ENCODE measurements at places on chromosomes 7 and 10.

DNA sequence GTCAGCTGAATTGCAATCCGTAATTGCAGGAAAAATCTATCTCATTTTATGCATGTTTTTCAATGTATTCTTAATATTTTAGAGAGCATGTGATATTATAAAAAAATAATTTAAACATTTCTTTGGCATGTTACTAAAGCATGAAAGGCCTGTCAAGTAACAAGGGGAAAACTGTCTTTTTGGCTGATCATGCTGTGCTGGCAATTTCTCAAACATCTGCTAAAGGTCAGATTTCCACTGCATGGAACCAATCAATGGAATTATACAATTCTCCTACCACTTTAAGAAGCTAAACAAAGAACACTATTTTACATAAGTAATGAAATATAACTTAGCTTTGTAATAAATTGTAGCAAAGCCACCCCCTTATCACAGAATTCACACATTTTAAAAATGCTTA, 49.4 kb downstream of the JMJD1C start:
- no peak for DNase-seq

DNA sequence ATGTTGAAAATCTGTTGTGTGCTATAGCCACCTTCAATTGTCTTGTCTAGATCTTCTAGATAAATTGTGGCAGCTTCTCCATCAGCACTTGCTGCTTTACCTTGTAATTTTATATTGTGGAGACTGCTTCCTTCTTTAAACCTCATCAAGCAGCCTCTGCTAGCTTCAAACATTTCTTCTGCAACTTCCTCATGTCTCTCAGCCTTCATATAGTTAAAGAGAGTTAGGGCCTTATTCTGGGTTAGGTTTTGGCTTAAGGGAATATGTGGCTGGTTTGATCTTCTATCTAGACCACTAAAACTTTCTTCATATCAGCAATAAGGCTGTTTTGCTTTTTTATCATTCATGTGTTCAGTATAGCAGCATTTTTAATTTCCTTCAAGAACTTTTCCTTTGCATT, 128.2 kb downstream of the ADAM22 start:
- no peak for DNase-seq

GRCh38 chr7:2309889-2310331, 4.3 kb downstream of the SNX8 start:
- DNase-seq = no peak

DNA sequence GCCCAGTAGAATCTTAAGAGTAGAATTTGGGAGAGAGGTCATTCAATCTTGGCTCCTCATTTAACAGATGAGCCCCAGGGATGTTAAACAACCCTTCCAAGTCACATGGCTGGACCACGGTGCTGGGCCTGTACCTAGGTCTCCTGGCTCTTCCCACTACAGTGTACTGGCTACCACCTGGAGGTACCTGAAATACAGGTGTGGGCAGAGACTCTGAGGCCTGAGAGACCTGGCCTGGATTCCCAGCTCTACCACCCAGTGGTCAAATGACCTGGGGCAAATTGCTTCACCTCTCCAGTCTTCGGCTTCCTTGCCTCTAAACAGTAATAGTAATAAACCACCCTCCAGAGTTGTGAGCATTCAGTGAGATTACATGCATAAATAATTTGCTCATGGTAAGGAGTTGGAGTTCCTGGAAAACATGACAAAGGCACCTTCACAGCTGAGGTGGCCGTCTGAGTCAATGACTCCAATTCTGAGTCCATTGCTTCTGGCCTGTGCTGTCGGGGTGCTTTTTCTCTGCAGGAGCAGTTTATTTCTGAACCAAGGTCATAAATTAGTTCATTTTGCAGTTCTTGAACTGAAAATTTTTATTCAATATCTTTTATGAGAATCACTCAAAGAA, 2.7 kb downstream of the GOT1 start:
- no peak for DNase-seq

DNA sequence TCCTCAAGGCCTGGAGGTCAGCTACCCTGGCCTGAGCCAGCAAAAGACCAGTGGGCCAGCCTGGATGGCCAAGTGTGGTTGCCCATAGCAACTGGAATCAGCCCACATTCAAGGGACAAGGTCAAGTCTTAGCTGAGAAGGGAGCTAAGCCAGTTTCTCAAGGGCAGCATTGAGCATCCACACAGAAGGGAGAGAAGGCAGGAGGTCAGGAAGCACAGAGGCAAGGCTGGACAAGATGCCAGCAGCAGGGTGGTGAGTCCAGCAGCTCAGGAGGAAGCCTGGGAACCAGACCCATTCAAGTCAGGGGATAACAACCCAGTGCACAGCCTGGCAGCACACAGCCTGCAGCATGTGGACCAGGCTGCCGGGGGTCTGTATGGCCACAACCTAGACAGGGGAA, 54.0 kb upstream of the ZMIZ1 start:
- DNase-seq = no peak

- DNase-seq = no peak
Measured at GRCh38 chr10:131270461-131271190, 40.9 kb downstream of the TCERG1L start.

DNA sequence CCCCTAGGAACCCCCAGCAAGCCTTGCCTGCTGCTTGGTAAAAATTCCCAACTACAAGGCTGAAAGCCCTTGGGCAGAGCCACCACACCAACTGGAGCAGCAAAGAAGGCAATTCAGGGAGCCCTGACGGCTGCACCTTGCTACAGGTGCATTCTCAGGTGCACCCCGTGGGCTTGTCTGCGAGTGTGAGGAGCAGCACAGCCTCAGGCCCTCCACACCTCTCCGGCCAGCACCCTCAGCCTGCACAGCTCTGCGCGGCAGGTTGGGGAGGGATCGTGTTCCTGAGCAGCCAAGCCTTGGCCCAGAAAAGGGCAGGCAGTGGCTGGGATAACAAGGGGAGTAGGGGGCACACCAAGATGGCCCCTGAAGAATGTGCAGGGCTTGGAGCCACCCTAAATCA, 104.1 kb downstream of the FAM53B start:
- no peak for DNase-seq

DNA sequence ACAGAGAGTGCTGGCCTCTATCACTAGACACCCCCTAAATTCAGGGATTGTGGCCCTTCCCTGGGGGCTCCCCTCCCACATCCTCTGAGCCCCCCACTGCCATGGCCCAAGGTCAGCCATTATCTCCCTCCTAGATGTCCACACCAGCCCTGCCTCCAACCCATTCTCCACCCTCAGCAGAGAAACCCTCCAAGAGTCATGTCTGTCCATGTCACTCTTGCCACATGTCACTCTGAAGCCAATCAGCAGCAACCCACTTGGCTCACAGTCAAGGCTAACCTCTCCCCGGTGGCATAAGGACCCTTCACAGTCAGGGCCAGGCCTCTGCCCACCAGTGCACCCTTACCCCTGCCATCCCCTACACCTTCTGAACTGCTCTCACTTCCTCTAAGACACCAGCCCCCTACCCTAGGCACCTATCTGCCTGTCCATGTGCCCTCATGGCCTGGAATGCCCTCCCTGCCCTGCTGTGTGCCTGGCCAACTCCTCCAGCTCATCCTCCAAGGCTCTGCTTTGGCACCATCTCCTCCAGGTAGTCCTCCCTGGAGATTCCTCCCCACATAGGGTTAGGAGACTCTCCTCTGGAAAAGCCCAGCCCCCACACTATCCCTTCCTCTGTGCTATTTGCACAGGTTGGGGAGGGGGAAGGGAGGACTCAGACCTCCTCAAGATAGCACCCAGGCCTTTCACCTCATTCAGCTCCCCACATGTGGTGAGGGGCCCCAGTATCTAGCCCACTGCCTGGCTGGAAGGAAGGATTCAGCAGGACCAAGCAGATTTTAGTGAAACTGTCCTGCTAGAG, 83.7 kb downstream of the GRID1 start:
- DNase-seq = peak; percentile 41
